Fibroblast of the conjunctiva (primary cell): ENCODE measurements at places on chromosomes 3 and 15.

- no peak for DNase-seq
Measured at GRCh38 chr3:72188536-72188935, 403.6 kb upstream of the PROK2 start.

DNA sequence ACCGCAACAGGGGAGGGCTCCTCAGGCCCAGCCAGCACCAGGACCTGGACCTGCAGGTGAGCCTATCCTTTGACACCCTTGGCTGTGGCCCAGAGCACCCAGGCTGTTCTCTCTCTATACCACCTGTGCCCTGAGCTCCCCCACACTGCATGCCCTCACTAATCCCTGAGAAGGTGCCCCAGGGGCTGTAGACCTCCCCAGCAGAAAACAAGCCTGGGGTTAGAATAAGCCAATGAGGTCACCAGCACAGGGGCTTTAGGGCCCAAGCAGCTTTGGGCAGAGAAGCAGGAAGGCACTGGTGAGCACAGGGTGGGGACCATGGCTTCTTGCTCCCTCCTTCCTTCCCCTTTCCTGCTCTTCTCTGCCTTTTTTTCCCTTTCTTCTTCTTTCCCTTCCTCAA is 10.3 kb upstream of the APEH start:
- DNase-seq = no peak

GRCh38 chr3:129467932-129468331 is 27.9 kb downstream of the IFT122 start:
- no peak for DNase-seq

DNA sequence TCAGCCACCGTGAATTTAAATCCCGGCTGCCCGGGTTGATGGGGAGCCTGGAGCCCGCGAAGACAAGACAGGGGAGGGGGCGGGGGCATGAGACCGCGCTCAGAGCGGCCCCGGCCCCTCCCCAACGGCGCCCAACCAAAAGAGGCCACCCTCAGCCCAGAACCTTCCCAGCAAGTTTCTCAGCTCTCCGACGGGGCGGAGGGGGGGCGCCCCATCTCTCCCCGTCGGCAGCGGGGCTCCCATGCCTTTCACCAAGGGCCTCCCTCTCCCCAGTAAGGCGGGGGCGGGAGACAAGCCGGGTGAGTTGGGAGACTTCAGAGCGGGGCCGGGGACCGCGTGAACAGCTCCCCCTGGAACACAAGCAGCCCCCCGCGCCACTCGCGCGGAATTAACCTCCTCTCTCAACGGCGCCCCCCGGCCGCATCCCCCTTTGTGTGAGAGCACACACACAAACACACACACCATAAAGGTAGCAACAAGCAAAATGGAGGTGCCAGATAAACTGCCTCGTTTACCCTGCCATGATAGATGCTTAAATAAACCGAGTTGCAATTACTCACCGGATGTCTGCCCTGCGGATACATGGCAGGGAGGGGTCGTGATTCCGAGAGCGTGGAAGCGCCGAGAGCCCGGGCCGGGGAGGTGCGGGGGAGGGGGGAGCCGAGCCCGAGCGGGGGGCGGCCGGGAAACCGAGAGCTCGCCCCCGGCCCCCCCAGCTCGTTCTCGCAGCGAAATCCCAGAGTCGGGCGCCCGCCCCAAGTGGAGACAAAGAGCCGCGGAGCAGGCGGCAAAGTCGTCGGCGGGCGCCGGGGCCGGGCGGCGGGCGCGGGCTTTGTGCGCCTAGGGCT is 1.3 kb downstream of the TLE3 start:
- DNase-seq = no peak

DNA sequence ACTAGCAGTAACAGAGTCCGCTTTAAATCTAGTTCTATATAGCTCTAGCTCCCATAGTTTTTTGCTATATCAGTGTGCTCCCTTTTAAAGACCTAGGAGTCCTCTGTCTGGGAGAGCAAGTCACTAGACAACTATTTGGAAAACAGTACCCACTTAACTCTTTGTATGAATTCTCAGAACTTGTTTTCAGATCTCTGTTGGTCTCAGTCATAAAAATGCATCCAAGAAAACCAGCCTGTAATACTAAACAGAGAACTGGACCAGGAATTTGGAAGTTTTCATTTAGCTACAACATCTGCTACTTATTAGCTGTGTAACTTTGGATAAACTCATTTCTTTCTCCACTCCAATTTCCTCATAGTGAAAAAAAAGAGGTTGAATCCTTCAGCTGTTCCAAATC is 56.9 kb upstream of the C3orf49 start:
- peak; percentile 51 for DNase-seq

- DNase-seq = no peak
Measured at GRCh38 chr15:53978253-53978906, at the start of gene UNC13C. UNC13C (plus strand) TSS chr15:53978441; CDS start chr15:54012904, 34,463 bp downstream.

DNA sequence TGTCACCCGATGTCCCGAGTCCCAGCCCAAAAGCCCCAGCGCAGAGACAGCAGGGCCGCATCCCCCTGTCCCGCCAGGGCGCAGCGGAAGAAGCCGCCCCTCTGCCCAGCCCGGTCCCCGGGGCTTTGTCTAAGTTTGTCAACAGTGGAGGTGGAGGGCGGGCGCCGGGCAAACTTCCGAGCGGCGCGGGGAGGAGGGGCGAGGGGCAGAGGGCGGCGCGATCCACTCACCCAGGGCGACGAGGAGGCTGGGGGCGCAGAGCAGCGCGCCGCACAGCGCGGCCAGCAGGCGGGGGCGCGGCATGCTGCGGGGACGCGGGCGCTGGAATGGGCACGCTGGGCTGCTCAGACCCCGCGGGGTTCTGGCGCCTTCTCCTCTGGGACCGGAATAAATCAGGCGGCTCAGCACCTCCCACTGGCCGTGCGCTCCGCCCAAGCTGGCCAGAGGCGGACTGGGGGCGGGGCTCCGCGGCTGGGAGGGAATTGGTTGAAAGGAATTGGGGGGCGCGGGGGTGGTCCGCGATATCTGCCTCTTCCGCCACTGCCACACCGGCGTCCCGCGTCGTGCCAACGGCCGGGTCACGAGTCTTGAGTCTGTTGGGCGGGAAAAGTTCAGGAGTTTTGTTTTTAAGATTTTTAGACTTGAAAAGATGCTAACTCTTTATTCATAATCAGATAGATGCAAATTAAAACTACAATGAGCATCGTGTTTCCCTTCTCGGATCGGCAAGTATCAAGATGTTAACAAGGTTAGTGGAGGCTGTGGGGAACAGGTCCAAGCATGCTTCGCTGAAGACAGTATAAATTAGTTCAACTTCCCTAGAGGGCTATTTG is at the start of gene MFGE8:
Gene MFGE8, minus strand, starts transcription at position 363 of the 833 bp plus-strand sequence. Its CDS starts 60 bp downstream, at position 303.
- no peak for DNase-seq

DNA sequence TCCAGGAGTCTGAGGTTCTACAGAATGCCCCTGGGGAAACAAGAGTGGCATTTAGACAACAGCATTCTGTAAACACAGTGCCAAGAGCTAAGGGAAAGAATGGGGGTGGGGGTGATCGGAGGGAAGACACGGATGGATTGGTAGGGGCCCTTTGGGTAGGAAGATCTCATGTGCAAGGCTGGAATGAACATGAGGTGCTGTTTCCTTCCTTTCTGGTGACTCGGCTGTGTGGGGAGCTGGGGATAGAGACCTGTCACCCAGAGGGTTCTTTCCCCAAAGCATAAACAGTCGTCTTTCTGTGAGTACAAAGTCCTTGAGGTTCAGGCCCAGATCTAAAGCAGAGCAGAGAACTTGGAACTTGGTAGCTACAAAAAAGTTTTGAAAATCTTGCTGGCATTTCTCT is 11.7 kb downstream of the TPM1 start:
- DNase-seq = no peak

DNA sequence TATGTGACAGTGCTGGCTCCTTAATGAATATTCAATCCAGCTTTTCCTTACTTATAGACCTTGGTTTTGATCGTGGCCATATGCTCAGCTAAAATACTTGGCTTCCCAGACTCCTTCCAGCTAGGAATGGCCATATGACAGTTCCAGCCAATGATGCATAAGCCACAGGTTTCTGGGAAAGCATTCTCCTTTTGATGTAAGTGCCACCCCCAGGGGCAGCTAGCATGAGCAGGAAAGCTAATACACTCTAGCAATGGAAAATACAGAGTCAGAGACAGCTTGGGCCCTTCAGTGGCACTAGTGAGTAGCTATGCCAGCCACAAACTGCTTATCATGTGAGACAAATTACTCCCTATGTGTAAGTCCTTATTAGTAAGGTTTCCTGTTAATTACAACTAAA is 26.7 kb downstream of the TBC1D2B start:
- DNase-seq = no peak

- no peak for DNase-seq
Measured at GRCh38 chr3:186653080-186653707, 12.6 kb upstream of the HRG start.

DNA sequence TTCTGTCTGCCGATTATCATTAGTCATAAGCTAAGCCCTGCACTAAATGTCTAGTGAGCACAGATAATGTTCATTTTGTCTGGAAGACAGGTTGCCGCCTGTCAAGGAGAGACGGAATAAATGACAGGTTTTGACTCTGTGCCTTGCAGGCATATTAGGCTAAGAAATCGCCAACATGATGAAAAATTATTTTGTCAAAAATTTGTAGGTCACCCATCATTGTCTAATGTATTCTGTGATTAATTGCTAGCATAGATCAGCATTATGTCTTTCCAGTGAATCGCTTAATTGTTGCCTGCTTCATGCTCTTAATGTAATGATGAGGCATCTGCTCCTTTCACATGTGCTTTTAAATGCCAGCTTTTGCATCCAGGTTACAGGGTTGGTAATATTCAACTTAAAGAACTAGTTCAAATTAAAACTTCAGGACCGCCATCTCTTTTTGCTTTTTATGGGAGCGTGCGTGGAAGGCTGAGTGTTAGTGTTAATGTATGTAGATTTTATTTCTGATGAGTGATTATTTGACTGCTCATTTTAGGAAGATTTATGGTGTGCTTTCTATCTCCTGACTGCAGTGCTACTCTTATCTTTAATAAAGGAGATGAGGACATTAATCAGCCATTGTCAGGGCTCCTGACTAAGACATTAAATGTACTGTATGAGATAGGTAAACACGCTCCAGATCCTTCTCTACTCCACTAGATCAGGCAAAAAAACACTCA is 120.8 kb upstream of the MEIS2 start:
- no peak for DNase-seq

GRCh38 chr15:97087006-97087741 is 756.7 kb downstream of the NR2F2 start:
- DNase-seq = peak; percentile 3

DNA sequence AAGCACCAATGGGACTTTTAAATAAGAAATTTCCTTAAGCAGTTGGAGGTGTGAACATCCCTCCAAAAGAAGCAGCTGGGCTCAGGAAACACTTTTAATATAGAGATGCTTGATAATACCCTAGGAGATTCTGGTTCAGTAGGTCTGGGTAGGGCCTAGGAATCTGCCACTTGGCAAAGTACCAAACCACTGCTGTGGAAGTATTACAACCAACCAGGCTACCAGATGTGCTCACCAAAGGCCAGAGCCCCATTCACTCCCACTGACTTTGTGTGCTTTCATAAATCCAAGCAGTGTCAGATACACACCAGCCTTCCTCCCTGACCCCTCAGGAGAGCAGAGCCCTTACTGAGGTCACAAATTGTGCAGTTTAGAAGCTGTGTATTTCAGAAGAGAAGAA is 162.6 kb downstream of the CCNL1 start:
- DNase-seq = no peak

DNA sequence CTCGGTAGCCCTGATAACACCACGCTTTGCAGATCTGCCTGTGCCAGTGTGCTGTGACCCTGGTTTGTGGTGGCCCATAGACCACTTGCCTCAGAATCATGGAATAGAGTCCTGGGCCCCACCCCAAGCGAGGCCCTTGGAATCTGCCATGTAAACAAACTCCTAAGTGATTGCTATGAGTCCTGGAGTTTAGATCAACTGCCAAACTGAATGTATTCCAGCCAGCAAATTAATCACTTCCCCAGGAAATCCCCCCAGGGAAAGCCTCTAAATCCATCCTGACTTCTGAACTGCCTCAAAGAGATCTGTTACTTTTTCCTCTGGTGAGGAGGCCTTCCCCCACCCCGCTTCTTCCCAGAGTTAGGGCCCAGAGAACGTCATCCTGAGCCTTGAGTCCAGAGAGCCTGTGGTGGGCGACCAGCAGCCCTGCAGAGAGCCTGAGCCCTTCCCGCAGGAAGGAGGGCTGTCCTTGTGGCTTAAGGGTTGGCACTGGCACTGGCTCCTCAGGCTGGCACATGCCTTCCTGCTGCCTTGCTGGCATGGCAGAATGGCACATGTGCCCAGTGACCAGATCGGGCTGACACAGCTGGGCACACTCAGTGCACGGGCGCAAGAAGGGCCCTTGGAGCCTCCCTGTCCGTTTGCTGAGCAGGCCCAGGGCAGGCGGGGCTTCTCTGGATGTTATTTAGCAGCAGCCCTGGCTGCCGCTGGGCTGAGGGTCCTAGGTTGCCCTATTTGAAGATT is 50.6 kb upstream of the PLXNA1 start:
- DNase-seq = peak; percentile 16

DNA sequence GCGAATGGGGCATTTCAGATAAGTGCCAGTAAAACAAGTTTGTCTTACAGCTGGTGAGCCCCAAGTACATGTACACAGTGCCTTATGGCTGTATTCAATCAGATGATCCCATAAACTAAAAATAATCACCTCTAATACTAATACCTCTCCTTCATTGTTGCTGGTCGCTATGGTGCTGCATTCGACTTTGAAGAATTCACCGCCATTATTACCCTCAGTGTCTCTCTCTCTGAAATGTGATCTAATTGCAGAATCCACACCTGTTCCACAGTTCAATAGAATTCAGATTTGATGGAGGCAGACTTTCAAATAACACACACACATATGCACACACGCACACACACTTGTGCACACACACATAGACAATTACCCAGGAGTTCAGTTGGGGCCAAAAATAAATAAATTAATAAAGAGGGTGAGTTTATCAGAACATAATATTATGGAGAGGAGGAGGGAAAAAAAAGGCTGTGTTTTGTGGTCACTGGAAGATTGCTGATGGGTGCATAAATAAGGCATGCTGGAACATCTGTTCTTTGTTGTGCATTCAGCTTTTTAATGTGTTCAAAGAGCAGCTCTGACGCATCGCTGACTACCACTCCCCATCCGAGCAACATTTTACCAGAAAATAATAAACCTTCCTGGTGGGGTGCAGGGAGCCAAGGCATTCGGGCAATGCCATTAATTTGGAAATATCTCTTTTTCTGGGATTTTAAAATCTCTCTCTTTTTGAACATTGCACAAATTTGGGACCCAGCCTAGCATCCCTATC is 235.7 kb downstream of the SATB1 start:
- peak; percentile 33 for DNase-seq

GRCh38 chr3:119643528-119643927 is 16.9 kb downstream of the POPDC2 start:
- DNase-seq = no peak

DNA sequence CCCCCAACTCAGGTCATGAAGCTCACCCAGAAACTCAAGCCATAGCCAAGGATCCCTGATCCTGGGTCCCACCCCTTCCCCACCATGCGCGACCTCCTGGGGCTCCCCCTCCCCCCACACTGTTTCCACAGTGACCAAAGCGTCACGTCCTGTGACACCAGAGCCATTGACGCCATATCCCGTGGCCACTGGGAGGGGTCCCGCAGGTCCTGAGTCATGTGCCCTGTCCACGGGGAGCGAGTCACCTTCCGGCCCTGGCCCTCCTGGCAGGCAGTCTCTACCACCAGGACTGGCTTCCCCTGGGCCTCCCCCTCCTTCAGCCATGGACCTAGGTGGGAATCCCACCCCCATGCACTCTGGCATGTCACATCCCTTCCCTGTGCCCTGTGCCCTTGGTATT is 15.6 kb downstream of the SEMA3F start:
- no peak for DNase-seq
